ENCODE measurements at places on chromosomes 5 and 9.

GRCh38 chr9:14423815-14424261 is 109.9 kb upstream of the NFIB start:
- no peak for DNase-seq

GRCh38 chr9:72473474-72474261 is 47.7 kb upstream of the TMC1 start:
- DNase-seq, result no peak

- no peak for DNase-seq
Measured at GRCh38 chr9:3855929-3856328, 330.1 kb upstream of the RFX3 start.

DNA sequence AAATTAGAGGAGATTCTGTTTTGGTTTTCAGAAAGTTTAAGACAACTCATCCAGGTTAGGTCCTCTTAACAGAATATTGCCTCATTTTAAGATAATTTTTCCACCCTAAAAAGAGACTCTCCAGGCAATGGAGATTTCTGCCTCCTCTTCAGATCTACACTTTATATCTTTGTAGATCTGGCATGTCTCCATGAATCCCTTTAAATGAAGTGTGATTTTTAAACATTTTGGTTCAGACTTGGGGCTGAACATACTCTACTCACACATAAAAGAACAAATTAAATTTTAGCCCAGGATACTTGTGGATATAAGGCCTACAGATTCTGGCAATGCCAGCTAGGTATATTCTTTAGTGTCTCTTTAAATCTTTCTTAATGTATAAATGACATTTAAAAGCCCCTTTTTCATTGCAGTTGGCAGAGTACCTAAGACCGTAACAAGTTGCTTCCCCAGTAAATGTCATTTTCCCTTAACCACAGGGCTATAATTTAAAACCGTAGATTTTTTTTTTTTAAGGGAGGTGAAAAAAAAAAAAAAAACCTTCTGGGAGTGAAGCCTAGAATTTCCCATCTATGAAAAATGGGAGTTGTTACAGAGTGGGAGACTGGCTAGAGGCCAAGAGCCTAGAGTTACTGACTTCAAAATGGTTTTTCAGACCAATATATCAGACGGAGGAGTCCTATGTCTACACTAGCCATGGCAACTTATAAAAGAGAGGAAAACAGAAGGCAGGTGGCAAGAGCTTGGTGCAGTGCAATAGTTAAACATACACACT is 207.8 kb upstream of the TARS1 start:
- no peak for DNase-seq

- DNase-seq, result no peak
Measured at GRCh38 chr5:111385051-111385450, 127.3 kb downstream of the STARD4 start.

Data from substantia nigra (tissue), 51 donors.